ENCODE measurements at places on chromosomes 6 and 20.

DNA sequence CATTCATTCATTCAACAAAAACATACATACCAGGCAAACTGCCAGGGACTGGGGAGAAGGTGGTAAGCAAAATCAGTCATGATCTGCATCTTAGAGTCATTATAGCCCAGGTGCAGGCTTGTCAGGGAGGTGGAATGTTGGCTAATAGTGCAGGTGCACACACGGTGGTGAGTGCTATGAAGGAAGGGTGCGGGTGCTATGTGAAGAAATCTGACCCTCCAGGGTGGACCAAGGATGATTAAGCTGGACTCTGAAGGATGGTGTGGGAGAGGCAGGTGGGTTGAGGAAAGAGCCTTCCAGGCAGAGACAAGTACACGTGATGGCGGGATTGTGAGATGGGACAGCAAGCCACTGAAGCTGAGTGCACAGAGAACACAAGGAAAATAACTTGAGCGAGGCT, 77.4 kb downstream of the B3GAT2 start:
- DNase-seq: no peak

- no peak for DNase-seq
Observed at GRCh38 chr6:148455674-148456558, 113.3 kb downstream of the SASH1 start.

DNA sequence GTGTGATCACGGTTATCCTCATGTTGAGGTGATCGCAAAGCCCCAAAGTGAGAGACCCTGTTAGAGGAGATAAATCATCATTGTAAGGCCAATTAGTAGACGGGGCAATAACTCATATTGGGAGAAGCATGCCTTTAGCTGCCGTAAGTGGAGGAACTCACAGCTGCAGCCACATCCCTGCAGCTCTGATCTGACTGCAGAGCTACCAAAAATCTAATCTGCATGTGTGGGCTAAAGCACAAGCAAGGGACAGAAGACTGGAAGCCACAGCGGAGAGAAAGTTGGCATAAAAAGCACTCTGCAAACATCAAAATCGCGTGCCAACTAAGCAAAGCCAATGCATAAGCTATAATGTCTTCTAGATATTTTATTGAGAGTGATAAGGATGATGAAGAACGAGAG, 79.8 kb downstream of the TBC1D7 start:
- DNase-seq: no peak

DNA sequence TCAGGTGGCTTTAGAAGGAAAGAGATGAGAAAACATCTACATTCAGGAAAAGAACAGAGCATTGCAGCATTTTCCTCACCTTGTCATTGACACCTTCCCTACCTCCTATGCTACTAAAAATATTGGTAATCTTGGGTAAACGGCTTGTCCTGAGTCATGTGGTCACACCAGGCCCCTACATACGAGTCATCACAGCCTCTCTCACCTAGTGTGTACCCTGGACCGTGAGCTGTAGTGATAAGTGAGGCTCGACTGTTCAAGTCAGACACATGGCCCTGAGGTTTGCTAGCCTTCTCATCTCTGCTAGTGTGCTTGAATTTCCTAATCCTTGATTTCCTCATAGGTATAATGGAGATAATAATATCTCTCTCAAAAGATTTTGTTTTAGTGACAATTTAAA, 29.6 kb upstream of the TMEM244 start:
- no peak for DNase-seq

DNA sequence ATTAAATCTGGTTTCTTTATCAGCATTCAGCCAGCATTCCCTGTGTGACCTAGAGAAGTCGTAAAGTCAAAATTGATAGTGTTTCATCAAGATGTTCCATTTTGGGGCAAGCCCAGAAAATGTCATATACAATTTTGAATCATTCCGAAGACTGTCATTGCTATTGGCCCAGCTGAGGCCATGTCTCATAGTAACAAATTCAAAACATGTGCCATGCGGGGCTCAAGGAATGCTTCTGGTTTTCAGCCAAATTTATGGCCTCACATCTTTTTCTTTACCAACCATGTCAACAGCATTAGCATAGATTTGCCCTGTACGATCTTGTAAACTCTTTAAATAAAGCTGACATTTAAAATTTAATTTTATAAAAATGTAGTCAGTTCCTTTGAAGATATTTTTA, 314.7 kb downstream of the PAX1 start:
- no peak for DNase-seq

DNA sequence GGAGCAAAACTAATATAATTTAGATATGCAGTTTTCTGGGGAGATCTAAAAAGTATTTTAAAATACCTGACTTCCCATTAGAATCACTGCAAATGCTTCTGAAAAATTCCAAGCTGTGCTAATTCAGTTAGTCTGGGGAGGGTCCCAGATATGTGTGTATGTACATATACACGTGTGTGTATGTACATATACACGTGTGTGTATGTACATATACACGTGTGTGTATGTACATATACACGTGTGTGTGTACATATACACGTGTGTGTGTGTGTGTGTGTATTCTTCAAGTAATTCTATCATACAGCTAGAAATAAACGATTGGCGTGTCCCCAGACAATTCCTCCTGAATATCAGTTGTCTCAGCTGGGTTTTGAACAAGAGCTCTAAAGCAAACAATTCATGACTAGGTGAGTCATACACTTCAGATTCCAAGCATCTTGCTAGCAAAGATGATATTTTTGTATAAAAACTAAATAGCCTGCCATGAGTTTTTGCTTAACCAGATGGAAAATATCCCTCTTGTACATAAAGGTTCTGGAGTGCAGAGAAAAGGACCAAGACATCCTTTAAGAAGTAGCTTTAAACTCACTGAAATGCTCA, 58.2 kb downstream of the SPACA1 start:
- DNase-seq: no peak

GRCh38 chr6:76438768-76439167, 366.3 kb upstream of the IMPG1 start:
- no peak for DNase-seq

DNA sequence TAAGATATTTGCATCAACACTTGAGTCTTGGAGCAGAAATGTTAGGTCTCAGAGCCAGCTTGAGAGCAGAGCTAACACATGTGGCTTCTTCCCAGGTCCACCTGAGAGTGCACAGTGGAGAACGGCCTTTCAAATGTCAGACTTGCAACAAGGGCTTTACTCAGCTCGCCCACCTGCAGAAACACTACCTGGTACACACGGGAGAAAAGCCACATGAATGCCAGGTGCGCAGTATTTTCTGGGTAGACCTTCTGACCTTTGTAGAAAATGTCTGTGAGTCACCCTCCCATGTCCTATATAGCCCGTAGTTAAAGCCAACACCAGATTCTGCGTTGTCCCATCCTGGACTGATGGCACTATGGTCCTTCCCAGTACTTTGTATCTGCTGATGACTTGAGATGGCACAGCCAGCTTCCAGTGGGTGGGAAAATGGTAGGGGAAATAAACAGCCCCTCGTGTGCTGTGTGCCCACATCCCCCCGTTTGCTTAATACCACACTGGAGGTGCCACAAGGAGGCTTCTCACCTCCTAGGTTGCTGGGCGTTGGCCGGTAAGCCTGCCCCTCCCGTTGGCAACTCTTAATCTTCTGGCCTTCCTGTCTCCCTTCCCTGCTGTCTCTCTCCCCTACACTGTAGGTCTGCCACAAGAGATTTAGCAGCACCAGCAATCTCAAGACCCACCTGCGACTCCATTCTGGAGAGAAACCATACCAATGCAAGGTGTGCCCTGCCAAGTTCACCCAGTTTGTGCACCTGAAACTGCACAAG, 20.3 kb downstream of the PRDM1 start:
- no peak for DNase-seq

- DNase-seq: no peak
Observed at GRCh38 chr20:60653111-60653845, 598.8 kb upstream of the CDH4 start.

- DNase-seq: no peak
Observed at GRCh38 chr20:37376791-37377190, 30.9 kb downstream of the SRC start.

DNA sequence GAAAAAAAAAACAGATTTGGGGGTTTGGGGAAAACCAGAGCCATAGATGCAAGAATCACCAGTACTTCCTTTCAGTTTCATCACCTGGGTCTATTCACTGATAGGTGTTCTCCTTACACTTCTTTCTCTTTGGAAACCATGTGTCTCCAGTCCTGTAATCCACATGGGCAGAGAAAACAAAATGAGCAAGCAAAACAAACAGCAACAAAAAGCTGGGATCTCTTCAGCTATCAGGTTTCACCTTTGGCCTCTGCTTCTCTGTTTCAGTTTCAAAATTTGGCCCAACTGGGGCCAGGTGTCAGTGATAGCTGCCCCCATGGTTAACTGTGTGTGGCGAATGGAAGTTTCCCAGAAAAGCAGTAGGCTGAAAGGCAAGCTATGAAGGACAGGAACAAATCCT, 220.0 kb upstream of the THBS2 start:
- DNase-seq: no peak

GRCh38 chr6:133756078-133756695, 132.7 kb upstream of the TCF21 start:
- DNase-seq: no peak

- no peak for DNase-seq
Observed at GRCh38 chr20:62313460-62314338, 10.9 kb downstream of the ADRM1 start.

DNA sequence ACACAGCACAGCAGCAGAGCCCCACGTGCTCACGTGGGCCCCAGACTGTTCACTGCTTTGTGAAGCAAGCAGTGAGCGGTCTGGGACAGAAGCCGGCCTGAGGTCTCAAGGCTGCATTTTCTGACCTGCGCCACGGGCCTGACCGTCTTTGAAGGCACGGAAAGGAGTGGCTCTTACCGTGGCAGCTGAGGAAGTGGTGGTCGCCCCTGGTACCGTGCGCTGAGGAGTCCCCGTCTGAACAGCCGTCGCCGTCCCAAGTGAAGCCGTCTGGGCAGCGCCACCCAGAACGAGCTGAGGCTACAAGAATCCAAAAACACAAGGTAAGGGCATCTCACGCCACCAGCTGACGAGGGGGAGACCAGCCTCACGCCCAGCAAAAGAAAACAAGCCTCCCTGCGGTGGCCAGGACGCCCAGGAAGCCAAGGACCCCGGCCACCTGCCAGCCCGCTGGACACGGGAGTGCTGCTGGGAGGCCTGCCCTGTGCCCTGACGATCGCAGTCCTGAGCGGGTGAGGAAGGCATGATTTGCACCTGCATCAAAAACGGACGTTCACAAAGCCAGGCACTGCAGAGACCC, 55.7 kb downstream of the TAF4 start:
- DNase-seq: no peak

Data from HCT116 (cell line).